ENCODE measurements at places on chromosomes 3 and 15.
A peak's percentile ranks its signal among the peaks of the same experiment; 100 is the strongest.

DNA sequence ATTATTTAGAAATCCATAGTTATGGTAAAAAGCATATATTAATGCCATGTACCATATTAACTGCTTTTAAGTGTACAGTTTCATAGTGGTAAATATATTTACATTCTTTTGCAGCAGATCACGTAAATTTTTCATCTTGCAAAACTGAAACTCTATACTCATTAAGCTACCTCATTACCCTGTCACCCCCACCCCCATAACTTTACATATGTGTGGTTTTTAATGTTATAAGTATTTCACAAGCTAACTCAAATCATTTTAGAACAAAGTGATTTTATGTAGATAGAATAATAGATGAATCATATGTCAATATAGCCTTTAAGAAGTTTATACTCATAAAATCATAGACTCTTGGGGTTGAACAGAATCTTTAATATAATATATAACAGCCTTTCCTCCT lies 7.1 kb upstream of the TP63 start:
- DNase-seq: no peak

DNA sequence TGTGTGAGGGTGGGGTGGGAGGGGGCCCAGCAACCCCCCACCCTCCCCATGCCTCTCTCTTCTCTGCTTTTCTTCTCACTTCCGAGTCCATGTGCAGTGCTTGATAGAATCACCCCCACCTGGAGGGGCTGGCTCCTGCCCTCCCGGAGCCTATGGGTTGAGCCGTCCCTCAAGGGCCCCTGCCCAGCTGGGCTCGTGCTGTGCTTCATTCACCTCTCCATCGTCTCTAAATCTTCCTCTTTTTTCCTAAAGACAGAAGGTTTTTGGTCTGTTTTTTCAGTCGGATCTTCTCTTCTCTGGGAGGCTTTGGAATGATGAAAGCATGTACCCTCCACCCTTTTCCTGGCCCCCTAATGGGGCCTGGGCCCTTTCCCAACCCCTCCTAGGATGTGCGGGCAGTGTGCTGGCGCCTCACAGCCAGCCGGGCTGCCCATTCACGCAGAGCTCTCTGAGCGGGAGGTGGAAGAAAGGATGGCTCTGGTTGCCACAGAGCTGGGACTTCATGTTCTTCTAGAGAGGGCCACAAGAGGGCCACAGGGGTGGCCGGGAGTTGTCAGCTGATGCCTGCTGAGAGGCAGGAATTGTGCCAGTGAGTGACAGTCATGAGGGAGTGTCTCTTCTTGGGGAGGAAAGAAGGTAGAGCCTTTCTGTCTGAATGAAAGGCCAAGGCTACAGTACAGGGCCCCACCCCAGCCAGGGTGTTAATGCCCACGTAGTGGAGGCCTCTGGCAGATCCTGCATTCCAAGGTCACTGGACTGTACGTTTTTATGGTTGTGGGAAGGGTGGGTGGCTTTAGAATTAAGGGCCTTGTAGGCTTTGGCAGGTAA lies 8.1 kb downstream of the FAM131A start:
- peak; percentile 6 for DNase-seq

DNA sequence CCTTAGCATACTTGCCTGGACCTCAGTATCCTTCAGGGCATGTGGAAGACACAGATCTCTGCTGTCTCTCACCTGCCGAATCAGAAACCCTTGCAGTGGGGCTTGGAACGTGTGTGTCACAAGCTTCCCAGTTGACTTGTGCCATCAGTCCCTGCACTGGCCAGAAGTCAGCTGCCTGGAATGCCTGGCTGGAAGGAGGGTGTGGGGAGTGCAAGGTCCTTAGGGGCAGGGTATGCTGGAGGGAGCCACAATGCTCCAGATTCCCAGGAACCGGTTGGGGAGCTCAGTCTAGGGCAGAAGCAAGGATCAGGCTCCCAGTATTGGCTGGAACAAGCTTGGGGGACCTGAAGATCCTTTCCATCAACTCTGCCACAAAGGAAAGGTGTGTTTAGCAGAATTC lies 27.1 kb downstream of the SPSB4 start:
- DNase-seq: no peak

- DNase-seq: no peak
Measured at GRCh38 chr3:171093462-171093861, 66.9 kb upstream of the SLC2A2 start.

DNA sequence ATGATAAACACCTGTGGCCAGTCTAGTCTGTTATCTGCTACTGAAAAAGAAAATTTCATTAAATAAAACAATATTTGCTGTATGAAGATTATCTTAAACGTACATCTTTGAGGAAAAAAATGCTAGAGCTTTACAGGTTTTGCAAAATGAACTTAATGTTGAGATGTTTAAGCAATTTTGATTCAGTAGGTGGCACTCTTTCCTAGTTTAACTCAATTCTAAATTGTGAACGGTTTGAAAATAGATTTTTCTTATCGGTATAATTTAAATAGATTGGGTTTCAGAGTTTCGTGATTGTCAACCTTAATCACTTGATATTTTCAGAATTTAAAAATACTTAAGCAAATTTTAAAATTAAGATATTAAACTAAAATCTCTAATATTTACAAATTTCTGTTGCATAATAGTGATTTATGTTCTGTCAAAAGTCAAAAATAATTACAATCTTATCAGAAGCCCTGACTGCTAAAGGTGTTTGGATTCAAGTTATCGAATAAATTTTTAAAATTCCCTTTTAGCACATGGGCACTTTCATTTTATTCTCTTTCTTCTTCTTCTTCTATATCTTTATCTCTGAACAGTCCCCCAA lies 7.0 kb upstream of the RNF111 start:
- DNase-seq: peak; percentile 21

DNA sequence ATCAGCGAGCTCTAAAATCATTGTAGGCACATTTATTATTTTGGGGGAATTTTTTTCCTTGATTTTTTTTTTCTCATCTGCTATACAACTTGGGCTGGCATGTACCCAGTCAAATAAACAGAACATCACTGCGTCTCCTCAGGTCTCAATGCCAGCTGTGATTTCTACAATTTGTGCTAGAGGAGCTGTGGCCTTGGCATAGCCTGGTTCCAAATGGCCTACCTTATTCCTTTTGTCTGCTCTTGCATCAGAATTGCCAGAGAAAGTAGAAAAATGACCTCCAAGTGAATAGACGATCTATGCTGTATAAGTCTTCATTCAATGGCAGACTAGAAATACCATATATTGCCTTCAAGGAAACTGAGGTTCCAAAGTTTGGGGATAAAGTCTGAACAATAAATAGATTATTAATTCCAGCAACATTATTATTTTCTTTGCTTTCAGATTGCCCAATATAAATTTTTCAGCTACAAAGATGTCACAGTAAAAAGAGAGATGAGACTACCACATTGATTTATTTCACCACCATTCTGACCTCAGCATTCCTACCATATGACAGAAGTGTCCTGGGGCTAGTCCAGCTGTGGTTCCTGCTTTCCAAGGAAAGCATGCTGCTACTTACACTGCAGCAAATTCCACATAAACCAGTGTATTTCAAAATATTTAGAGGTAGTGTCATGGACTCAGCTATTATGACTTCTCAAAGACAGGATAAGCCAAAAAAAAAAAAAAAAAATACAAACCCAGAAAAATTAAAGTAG lies 493.9 kb upstream of the ZNF385D start:
- no peak for DNase-seq
